GM23338 (cell line): ENCODE measurements at places on chromosomes 7 and 10.

GRCh38 chr7:132353936-132354335, 222.3 kb downstream of the PLXNA4 start:
- no peak for DNase-seq

GRCh38 chr7:50352282-50352681, 47.8 kb downstream of the IKZF1 start:
- no peak for DNase-seq

DNA sequence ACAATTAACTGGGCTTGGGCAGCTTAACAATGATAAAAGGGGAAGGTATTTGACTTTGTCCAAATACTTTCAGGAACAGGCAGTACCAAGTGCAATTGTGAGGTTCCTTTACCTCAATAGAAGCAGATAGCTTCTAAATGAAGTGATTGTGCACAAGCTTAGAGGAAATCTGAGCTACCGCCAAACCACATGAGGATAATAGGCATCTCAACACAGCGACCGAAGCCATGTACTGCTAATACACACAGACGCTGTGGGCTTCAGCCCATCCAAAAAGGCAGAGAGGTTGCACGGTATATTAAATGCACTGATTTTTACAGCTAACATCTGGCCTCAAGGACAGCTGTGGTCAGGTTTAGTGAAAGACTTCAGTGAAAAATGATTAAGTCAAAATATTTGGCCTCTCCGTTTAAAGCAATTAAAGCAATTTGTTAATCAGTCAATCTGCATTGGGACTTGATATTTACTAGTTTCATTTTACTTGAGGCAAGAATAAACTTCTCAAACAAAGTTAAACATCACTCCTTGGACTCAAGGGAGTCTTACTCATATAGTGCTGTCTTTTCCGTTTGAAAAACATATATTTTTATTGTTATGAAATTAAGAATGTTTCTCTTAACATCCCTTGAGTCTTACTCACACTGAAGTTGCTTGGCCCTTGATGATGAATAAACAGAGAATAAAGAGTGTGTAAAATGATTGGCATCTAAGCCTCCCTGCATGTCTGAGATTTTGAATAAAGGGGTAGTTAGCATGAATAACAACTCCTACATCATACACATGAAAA, 306.3 kb downstream of the C7orf25 start:
- no peak for DNase-seq

- DNase-seq = no peak
Measured at GRCh38 chr7:138964624-138965436, 16.4 kb downstream of the KIAA1549 start.

- DNase-seq = no peak
Measured at GRCh38 chr7:27652518-27652917, 10.2 kb downstream of the HIBADH start.

GRCh38 chr10:50396491-50397311, 145.4 kb upstream of the ASAH2 start:
- no peak for DNase-seq

DNA sequence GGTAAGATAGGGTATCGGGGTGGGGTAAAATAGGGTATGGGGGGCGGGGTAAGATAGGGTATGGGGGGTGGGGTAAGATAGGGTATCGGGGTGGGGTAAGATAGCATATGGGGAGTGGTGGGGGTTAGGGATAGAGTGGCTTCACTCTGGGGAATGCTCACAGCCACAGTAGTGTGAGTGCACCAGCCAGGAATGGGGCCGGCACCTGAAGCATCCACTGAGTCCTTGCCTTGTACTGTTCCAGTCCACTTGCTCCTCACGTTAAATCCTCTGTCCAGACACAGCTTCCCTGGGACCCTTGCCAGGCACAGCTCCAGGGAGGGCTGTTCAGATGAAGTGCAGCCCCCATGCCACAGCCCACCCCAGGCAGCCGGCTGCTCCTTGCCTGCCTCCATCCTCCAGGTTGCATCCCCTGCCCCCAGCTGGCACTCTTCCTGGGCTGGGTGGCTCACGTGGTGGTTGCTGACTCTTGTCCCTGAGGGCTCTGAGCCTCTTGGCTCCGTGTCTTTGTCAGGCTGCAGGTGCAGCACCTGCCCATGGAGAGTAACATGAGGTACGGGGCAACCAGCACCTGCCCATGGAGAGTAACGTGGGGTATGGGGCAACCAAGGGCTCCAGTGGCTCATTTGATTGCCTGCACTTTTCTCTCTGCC, 268.4 kb downstream of the TCERG1L start:
- DNase-seq = no peak

- DNase-seq = no peak
Measured at GRCh38 chr10:2914741-2915140, 152.6 kb upstream of the PFKP start.

- no peak for DNase-seq
Measured at GRCh38 chr7:167976-168791, 24.2 kb upstream of the FAM20C start.

DNA sequence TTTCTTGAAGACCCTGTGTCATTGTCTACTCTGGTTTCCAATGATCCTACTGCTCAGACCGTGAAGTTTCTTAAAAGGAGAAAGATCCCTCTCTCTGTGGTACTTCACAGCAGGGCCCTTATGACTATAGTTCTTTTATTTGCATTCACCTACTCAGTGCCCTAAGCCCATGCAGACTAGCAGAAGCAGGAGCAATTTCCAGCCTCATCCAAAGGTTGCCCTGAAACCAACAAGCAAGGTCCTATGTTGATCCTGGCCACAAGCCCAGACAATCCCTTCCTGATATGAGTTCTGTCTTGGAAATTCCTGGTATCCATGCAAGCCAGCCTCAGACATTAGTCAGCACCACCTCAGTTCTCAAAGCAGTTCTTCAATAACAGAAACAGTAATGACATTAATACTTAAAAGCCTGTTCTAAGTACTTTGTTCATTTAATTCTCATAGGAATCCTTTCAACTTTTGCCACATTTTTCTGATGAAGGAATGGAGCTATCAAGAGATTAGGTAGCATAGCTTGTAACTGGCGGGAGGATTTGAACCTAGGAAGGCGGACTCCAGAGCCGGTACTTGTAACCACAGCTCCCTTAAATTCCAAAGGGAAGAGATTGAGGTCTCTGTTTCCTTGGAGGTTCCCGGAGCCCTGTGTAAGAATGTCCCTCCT, 58.1 kb upstream of the ST8SIA6 start:
- no peak for DNase-seq

- DNase-seq = no peak
Measured at GRCh38 chr7:107228291-107228690, 59.5 kb downstream of the HBP1 start.

- no peak for DNase-seq
Measured at GRCh38 chr7:121574109-121574508, 178.0 kb upstream of the FAM3C start.

GRCh38 chr7:132080967-132081668, 495.2 kb downstream of the PLXNA4 start:
- DNase-seq = no peak

DNA sequence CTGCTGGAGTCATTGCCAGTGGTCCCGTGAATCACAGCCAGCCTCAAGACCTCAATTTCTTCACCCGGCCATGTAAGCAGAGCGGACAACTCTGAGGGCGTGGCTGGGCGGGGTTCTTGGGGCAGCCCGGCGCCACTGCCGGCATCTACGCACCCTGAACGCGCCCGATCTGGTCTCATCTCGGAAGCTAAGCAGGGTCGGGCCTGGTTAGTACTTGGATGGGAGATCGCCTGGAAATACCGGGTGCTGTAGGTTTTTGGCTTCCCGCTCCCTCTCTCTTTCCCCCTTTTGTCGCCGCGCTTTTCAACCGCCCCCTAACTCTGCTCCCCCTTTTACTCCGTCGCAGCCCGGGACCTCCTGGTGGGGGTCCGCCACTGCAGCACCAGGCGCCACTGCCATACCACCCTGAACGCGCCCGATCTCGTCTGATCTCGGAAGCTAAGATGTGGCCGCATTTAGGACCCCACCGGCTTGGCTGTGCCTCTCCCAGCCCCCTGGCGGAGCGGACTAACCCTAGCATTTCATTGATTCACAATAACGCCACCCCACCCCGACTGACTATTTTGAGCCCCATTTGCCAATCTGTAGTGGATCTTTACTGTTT, 25.3 kb downstream of the GARIN1A start:
- DNase-seq = peak; percentile 91

GRCh38 chr10:50294582-50294981, 43.3 kb upstream of the ASAH2 start:
- DNase-seq = no peak

DNA sequence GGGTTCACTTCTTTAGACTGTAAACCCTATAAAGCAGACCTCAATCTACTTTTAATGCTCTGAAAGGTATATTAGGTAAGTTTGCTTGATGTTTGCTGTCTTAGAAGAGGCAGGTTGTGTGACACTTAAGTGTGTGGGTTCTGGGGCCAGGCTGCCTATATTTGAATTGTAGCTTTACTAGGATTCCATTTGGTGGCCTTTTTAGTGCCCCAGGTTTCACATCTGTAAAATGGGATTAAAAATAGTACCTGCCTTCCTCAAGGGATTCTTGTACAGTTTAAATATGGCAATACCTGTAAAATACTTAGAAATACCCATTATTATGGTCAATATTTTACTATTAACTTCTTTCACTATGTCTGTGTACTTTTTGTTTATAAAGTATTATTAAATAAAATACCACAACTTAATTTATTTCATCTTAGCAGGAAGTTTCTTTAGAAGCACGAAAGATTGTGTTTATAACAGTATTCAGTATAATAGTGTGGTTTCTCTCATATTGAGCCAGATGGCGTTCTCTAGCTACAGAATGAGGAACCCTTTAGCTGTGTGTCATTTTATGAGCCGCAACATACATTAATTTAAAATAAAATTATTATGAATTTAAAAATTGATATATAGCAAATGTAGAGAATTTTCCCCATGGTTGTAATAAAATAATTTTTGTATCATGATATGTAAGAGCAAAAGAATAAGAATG, 94.2 kb downstream of the CDK14 start:
- DNase-seq = no peak

- DNase-seq = no peak
Measured at GRCh38 chr10:78588194-78588811, 480.5 kb upstream of the ZMIZ1 start.

- DNase-seq = no peak
Measured at GRCh38 chr7:30465046-30465810, 13.4 kb downstream of the NOD1 start.

DNA sequence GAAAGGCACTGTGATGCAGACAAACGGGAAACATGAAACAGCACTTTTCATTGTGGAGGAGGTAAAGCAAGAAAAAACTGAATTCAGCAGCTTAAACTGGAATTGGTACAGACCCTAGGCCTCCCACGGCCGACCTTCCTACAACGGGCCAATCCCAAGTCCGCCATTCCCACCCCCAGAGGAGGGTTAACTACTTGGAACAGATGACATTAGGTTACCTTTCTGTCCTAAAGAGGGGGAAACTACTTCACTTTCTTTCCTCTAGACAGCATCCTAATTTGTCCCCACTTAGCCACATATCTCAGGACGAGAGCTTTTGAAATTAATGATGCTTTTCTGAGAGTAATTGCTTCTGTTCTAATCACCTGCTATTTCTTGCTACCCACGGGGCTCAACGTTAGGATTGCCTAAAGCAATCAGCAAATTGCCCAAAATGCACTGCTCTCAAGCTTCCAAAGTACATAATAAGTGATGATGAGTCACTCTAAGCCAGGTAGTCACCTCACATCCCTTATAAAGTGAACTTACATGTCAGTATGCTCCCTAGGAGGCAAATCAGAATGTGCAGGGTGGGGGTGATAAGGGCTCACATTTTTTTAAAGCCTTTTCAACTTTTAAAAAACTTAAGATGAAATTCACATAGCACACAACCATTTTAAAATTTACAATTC, 36.7 kb downstream of the LSM5 start:
- no peak for DNase-seq

DNA sequence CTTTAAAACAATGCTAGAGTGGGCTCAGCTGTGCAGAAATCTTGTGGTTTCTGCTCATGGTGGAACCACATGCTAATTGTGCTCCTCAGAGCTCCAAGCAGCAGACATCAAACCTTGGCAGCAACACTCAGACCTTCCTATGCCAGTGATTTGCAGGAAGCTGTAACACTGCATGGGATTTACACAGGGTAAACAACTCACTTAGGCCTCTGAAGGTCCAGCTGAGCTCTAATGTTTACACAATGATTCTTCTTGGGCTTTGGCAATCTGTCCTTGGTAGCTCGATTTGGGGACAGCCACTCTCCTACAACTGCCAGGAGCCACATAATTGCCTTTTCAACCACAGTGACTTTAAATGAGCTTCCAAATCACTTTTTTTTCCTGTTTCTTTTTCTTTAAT, 97.7 kb upstream of the PDLIM1 start:
- no peak for DNase-seq

DNA sequence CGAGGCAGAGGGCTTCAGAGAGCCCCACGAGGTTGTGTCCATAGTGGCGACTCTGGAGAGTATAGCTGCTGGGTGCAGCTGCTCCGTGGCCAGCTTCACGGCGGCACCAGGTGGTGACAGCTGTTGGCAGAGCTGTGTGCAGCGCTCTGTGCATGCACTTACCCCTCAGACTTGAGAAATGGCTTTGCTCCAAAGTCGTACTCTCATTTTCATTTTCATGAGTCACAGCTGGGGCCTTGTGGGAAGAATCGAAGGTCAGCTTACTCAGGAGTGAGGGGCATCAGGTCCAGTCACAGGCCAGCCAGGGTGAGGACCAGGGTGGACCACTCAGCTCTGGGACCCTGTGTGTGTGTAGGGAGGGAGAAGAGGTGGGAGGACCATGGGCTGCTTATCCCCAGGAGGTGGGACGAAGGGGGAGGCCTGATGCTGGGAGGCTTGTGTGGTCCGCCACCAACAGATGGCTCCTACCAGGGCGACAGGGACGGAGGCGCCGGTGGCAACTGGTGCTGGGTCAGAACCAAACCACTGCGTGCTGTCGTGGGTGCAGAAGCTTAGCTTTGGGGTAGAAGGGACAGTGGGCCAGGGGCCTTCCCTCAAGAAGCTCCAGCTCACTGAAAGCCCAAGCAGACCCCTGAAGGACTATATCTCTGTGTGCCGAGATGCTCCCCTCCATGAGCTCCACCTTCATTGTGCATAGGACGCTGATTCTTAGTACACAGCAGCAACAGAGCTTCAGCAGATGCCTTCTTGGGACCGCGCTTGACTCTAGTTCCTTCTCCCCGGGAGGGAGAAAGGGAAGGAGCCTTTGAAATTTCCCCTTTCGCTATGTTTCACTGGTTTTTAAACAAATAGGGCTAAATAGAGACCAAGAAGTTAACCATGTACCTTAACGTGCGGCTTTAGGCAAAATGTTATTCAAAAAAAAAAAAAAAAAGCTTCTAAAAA, 225.0 kb downstream of the CELF2 start:
- no peak for DNase-seq

GRCh38 chr10:93973748-93974445, 19.8 kb upstream of the PLCE1 start:
- DNase-seq = no peak

GRCh38 chr7:30927559-30927958, 15.9 kb downstream of the AQP1 start:
- no peak for DNase-seq

- DNase-seq = no peak
Measured at GRCh38 chr7:30032310-30033125, 4.3 kb downstream of the PLEKHA8 start.

- DNase-seq = peak; percentile 37
Measured at GRCh38 chr10:117686606-117687005, 144.1 kb downstream of the EMX2 start.

- peak; percentile 75 for DNase-seq
Measured at GRCh38 chr7:44962483-44963251, 16.1 kb downstream of the MYO1G start.

- DNase-seq = no peak
Measured at GRCh38 chr10:94104316-94105000, 110.7 kb downstream of the PLCE1 start.
